Body of pancreas (tissue), 4 donors: ENCODE measurements at places on chromosomes 6 and 20. TPM values are rescaled to one million over a fixed set of nuclear protein-coding genes. Genes with fewer than 3 reads are reported as not detected.

XKR7 gene
- total RNA-seq = 0.33 TPM

DBNDD2 gene
- 20.5 TPM for total RNA-seq

KIFC1 gene
- total RNA-seq = not detected

PGC gene
- 48.8 TPM for total RNA-seq

NKX2-4 gene
- total RNA-seq = not detected

HLA-DOA gene
- total RNA-seq = 2.0 TPM

ECT2L gene
- total RNA-seq = not detected

RAB44 gene
- 0.26 TPM for total RNA-seq

PCK1 gene
- 33.3 TPM for total RNA-seq

LPA gene
- 3.6 TPM for total RNA-seq

LGSN gene
- under 0.01 TPM for total RNA-seq

RHAG gene
- total RNA-seq = not detected

SLC25A27 gene
- total RNA-seq = 24.1 TPM

HSPA1L gene
- total RNA-seq = 0.33 TPM

CLDN20 gene
- total RNA-seq = not detected

SNX9 gene
- total RNA-seq = 19.8 TPM

ANGPT4 gene
- 0.66 TPM for total RNA-seq

ABHD16B gene
- total RNA-seq = not detected
